Non-pigmented ciliary epithelial cell (primary cell): ENCODE measurements at places on chromosomes 6 and 20.

DNA sequence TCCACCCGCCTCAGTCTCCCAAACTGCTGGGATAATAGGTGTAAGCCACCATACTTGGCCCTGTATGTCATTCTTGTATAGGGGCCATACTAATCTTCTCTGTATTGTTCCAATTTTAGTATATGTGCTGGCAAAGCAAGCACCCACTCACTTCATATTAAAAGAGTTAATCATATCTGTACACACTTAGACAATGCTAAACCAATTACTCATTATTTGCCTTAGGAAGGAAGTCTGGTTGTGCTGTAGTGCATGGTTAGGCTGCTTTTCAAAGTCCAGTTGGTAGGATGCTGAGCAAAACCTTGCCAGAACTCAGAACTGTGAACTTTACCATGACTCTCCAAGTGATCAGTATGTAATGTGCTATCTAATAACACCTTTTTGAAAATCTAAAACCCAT lies 88.6 kb downstream of the LIN28B start:
- peak; percentile 55 for DNase-seq

GRCh38 chr6:170147832-170148708 lies 142.8 kb downstream of the DLL1 start:
- DNase-seq, result no peak

GRCh38 chr20:53390770-53391169 lies 202.9 kb downstream of the ZNF217 start:
- no peak for DNase-seq

- no peak for DNase-seq
These were observed 393.0 kb downstream of the PAX1 start for GRCh38 chr20:22098511-22098910.

- no peak for DNase-seq
These were observed 49.0 kb upstream of the RNF24 start for GRCh38 chr20:4064144-4064909.

DNA sequence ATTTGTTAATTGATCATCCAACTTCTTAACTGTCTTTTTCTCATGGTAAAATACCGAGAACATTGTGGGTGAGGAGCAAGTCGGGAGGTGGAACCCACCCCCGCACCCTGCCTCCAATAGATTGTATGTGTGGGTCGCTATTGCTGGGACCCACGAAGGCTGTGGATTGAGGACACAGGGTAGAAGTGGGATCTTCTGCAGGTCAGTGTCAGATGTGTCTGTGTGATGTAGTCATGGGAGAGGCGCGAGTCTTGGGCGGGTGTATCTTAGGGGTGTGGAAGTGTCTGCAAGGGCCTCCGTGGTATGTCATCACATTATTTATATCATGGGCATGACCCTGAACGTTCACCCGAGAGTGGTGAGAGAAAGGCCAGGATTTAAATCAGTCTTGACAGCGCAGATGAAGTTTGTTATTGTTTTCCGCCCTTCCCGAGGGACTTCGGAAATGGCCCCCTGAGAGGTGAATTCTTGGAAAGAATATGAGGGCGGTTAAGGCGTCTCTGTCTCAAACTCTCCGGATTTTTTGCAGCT lies 472 bp upstream of the PAQR8 start:
- DNase-seq, result no peak

- DNase-seq, result no peak
These were observed 140.0 kb upstream of the RNF217 start for GRCh38 chr6:124822204-124822613.

- DNase-seq, result no peak
These were observed 278.2 kb downstream of the UST start for GRCh38 chr6:149025061-149025460.

DNA sequence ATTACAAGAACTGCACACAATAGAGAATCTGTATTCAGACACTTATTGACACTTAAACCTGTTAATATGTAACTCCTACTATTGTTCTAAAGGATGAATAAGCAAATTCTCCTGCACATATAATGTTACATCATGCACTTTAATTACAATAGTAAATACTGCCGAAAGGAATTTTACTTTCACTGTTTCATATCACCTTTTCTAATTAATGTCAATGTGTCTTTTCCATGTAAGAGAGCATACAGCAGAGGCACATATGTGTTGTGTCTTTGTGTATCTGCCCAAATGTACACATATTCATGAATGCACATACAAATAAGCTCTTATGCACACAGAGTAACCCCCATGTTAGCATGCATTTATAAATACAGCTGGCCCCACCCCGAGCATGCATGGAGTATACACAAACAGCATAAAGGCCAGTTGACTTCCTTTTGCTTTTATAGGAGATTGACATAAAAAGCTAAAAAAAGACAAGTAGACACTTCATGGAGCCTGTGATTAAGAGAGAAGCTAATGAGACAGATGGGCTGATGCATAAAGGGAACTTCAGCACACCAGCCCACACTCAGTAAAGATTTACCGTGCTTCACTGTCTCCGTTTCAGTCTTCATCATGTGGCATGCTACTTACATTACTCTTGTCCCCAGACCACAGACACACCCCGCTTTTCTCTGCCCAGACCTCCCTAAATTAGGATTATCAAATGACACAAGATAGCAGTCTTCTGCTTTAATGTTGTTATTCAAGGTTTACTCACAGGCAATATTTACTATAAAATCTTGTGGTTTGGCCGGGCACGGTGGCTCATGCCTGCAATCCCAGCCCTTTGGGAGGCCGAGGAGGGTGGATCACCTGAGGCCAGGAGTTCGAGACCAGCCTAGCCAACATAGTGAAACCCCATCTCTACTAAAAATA lies 184.6 kb downstream of the ATXN1 start:
- DNase-seq, result no peak

DNA sequence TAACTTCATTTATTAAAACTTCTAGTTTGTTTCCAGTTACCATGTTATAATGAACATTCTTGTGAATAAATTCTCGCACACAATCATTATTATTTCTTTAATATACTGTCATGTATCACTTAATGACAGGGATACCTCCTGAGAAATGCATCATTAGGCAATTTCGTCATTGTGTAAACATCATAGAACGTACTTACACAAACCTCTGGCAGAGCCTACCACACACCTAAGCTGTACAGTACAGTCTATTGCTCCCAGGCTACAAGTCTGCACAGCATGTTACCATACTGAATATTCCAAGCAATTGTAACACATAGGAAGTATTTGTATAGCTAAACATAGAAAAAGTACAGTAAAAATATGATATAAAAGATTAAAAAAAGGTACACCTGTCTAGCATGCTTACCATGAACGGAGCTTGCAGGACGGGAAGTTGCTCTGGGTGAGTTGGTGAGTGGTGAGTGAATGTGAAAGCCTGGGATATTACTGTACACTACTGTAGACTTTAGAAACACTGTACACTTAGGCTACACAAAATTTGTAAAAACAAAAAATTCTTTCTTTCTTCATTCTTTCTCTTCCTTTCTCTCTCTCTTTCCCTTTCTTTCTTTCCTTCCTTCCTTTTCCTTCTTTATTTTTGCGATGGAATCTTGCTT lies 268.2 kb upstream of the SOX4 start:
- no peak for DNase-seq

DNA sequence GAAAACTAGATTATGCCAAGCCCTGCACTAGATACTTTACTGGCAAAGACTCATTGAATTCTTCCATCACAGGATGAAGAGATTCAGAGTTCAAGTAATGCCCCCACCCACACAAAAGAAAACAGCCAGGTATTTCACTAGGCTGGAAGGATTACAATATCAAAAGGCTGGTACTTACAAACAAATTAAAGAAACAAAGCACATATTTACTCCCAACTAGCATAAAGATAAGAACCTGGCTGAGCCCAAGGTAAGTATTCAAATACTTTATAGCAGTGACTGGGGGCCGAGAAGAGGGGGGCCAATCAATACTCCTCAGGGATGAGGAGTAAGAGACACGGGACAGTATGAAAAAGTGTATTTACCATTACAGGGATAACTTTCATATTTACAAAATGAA lies 3.7 kb downstream of the ACOT8 start:
- DNase-seq, result no peak

DNA sequence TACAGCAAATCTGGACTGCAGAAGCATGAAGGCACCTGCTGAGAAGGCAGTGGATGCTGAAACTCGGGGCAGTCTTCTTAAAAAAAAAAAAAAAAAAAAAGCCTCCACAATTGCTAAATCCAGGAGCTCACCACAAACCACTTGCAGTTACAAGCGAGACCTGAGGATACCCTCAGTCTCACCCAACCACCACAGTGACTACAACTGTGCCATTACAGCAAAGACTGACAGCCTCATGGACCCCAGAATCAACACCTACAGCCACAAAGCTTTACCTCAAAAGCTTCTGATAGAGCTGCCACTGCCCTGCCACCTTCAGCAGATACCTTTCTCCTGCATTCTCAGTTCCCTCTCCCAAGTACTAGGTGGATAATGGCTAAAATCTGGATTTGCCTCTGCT lies 9.0 kb downstream of the COL21A1 start:
- no peak for DNase-seq

DNA sequence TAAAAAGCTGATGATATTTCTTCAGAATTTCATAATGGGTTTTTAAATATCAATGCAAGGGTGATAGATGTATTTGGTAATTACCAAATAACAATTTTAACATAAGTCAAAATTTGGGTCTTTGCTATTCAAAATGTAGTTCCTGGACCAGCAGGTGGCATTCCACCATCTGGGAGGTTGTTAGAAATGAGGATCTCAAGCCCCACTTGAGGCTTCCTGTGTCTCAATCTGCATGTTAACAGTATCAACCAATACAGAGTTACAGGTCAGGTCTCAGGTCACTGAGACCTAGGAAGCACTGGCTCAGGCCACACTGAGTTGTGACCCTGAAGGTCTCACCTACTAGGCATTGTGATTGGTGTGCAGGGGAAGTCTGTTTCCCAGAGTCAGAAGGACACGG lies 57.2 kb upstream of the MTRF1L start:
- DNase-seq, result no peak

GRCh38 chr6:159399751-159400221 lies 230.6 kb downstream of the FNDC1 start:
- no peak for DNase-seq

GRCh38 chr6:119323931-119324330 lies 25.6 kb downstream of the MAN1A1 start:
- no peak for DNase-seq

GRCh38 chr6:85747093-85747492 lies 104.4 kb upstream of the SYNCRIP start:
- no peak for DNase-seq

GRCh38 chr6:40517654-40518053 lies 69.5 kb downstream of the LRFN2 start:
- DNase-seq, result no peak

DNA sequence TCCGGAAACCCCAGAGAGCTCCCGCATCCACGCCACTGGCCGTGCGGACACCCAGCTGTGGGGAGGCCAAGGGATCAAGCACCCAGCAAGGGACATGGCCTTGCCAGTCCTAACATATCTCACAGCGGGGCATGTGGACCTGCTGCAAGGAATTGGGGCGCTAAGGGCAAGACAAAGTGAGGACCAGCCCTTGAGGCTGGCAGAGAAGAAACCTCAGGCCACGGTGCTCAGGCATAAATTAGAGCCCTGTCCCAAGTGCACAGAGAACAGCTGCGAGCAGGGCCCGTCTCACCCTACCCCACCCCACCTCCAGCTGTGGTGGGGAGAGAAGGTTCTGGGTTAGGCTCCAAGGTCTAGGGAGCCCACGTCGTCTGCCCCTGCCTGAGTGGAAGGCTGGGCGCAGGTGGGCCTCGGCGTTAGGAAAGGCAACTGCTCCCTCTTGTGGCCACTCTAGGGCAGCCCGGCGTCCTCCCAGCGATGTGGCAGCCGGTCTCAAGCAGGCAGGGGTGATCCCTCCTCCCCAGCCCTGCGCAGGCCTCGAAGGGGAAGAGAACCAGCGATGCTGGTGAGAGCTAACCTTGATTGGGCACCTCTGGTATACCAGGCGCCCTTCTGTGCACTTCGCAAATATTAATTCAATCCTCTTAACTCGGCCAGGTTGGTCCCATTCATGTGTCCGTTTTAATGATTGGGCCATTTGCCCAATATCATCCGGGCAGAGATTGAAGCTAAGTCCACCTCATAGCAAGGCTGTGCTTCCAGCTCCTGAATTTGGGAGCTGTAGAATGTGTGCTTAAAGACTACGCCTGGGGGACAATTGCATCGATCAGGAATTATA lies 235.8 kb downstream of the NFATC2 start:
- DNase-seq, result no peak
